ENCODE measurements at places on chromosomes 16 and 17. TPM values are rescaled to one million over a fixed set of nuclear protein-coding genes. Genes with fewer than 3 reads are reported as not detected.

The CCL23 gene
- not detected for total RNA-seq

The LUC7L3 gene
- total RNA-seq: 41.9 TPM

The TNFRSF17 gene
- total RNA-seq: not detected

The GAST gene
- not detected for total RNA-seq

The RASL10B gene
- under 0.01 TPM for total RNA-seq

The SOX8 gene
- total RNA-seq: not detected

The USP43 gene
- total RNA-seq: 10.3 TPM

The MT3 gene
- not detected for total RNA-seq

The DGKE gene
- 6.4 TPM for total RNA-seq

The E4F1 gene
- 29.7 TPM for total RNA-seq

The TPPP3 gene
- 0.10 TPM for total RNA-seq

The CCL13 gene
- not detected for total RNA-seq

The CCL3 gene
- total RNA-seq: not detected

The PRSS27 gene
- total RNA-seq: 1.7 TPM
